Stimulated activated CD4-positive, alpha-beta T cell treated with anti-CD3 and anti-CD28 coated beads, Interleukin-15, amount 100 ng/mL, for 1 hour (primary cell): ENCODE measurements at places on chromosomes 4 and X.

GRCh38 chr4:158652920-158653319 lies 18.8 kb downstream of the C4orf46 start:
- DNase-seq = no peak

- DNase-seq = no peak
Measured at GRCh38 chr4:89949782-89950387, 55.2 kb downstream of the MMRN1 start.

DNA sequence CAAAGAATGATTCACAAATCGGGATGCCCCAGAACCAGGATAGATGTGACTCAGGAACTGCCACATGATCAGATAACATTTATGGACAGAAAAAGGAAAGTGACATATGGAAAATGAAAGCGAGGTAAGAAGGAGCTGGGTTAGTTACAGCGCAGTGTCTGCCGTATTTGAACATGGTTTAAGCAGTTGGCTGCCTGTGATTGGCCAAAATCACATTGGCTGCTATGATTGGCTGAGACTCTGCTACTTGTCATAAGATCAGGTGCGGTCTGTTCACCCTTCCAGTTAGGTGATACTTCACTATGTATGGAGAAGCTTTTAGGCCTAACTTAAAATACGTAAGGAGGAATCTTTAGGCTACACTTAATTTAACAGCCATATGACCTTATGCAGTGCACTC lies 322.7 kb upstream of the HAND2 start:
- DNase-seq = no peak

- no peak for DNase-seq
Measured at GRCh38 chr4:77229433-77229832, 72.4 kb downstream of the CCNG2 start.

GRCh38 chr4:76339364-76339763 lies 32.8 kb downstream of the STBD1 start:
- no peak for DNase-seq

GRCh38 chr4:84912741-84913140 lies 53.7 kb downstream of the WDFY3 start:
- no peak for DNase-seq

DNA sequence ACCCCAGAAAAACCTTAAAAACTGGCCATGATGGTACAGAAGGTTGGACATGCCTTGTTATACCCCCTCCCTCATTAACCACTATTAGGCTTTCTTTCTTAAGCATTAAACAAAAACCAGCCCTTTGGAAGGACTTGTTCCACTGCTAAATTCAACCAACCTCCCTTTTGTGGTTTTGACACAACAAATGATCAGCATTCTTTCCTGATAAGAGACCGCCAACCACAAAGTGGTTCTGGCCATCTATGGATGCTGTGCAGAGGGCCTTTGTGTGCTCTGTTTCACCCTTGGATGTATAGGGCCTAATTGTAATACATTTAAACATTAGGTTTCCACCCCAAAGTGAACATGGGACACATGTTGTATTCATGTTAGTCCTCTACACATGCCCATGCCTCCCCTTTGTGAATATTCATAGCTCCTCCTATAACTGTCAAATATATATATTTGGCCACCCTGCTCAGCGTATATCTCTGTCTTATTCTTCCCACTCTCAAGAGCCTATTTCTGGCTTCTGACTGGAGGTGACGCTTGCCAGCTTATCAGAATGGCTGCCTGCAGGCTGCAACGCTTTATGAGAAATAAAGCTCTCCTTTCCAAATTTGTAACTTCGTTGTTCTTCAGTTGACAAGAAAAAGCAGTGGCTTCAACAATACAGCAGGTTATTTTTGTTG lies 126.6 kb downstream of the NPNT start:
- no peak for DNase-seq

DNA sequence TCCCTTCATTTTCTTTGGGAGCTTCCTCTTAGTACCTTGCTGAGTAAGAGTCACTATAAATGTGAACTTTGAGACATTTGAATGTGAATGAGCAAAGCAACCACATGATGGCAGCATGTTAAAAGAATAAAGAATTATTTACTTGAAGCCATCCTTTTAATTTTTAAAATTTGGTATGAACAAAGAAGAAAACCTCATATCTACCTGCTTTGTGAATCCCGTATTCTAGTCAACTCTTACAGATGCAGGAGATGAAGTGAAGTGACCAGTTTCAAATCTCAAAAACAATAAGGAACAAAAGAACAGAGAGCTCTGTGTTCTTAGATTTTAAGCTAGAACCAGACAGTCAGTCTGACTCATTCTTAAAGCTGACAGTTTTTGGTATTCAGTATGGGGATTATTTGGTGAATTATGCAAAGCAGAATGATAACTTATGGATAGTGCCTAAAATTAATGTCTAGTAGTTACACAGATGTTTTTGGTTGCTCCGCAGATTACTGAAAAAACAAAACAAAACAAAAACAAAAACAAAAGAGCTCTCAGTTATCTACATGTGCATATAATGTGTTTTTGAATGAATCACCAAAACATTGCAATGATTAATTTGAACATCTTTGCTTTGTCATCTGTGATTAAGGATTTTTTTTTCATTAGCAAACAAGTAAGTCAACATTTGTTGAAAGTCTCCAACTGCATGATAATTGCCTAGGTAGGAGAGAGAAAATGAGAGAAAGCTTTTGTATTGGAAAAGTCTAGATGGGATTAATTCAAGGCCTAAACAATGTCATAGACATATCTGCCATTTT lies 48.2 kb upstream of the H2AZ1 start:
- no peak for DNase-seq

GRCh38 chrX:116409219-116409618 lies 27.2 kb upstream of the SLC6A14 start:
- DNase-seq = no peak

DNA sequence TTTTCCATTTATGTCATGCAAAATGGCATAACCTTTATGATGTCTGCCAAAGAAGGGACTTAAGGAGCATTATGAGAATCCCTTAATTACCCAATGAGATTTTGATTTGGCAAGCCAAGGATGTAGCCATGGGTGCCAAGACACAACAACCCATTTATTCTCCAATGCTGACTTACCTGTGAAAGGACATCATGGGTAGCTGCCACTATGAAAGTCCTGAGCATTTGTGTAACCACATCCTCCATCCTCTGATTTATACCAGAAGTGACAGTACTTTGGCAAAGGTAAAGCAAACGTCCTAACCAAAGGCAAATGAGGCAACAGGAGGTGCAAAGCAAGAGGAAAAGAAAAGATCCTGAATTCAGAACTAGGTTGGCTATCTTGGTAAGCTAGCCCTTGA lies 87.3 kb upstream of the EMCN start:
- no peak for DNase-seq

- DNase-seq = no peak
Measured at GRCh38 chr4:168761066-168761465, 249.0 kb downstream of the CBR4 start.

DNA sequence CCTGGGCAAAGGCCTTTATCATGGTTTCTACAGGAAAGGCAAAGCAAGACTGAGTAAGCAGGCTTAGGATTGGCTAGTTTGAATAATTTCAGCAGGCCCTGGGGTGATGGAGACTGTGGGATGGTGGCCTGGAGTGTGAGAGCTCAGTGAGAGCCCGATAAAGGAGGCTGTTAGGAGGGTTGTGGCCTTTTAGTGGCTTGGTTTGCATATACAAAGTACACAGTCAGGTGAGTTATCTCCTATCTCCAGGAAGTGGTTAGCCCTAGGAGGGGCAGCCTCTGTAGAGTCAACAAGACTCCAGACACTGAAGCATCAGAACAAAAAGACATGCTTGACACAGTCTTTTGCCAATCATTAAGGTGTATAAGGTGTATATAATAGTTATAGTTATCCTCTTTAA lies 157.2 kb downstream of the CFAP299 start:
- peak; percentile 28 for DNase-seq

DNA sequence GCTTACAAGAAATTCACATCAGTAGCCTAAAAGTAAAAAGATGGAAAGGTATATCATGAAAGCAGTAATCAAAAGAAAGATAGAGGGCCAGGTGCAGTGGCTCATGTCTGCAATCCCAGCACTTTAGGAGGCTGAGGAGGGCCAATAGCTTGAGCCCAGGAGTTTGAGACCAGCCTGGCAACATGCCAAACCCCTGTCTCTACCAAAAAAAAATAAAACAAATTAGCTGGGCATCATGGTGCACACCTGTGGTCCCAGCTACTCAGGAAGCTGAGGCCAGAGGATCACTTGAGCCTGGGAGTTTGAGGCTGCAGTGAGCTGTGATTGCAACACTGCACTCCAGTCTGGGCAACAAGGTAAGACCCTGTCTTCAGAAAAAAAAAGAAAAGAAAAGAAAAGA lies 55.5 kb downstream of the GSPT2 start:
- DNase-seq = no peak

DNA sequence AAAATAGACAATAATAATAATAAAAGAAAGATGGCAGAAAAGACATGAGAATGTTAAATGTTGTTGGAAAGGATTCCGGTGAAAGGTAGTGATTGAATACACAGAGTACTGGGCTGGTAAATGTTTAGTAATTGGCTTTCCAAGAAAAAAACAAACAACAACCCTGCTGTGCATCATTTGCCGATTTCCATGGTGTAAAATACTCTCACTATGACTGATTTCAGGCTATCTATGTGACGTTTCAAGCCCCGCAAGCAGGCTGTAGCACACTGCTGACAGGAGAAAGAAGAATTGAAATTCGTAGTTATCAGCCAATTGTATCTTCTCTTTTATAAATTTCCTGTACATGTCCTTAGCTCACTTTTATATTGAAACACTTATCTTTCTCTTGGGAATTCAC lies 13.6 kb upstream of the SEPTIN6 start:
- no peak for DNase-seq

GRCh38 chr4:185383451-185383850 lies 12.3 kb downstream of the LRP2BP start:
- no peak for DNase-seq

GRCh38 chr4:184536881-184537248 lies 62.5 kb upstream of the IRF2 start:
- no peak for DNase-seq

- DNase-seq = no peak
Measured at GRCh38 chr4:120520761-120521160, 401.8 kb downstream of the PRDM5 start.

DNA sequence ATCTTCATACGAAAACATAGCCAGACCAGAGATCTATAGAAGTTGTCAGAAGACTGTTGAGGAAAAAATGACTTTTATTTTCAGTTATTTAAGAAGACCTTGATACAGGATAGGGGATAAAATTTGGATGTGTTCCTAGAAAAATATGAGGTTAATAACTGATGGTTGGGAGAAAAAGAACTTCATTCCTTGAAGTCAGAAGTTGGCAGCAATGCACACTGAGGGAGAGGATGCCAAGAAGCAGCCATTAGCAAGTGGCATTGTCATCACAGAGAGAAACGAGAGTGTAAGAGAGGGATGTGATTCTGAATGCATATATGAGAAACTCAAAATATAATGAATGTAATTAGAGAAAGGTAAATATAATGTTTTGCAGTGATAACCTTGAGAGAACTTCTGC lies 382.1 kb upstream of the EPHA5 start:
- DNase-seq = no peak

DNA sequence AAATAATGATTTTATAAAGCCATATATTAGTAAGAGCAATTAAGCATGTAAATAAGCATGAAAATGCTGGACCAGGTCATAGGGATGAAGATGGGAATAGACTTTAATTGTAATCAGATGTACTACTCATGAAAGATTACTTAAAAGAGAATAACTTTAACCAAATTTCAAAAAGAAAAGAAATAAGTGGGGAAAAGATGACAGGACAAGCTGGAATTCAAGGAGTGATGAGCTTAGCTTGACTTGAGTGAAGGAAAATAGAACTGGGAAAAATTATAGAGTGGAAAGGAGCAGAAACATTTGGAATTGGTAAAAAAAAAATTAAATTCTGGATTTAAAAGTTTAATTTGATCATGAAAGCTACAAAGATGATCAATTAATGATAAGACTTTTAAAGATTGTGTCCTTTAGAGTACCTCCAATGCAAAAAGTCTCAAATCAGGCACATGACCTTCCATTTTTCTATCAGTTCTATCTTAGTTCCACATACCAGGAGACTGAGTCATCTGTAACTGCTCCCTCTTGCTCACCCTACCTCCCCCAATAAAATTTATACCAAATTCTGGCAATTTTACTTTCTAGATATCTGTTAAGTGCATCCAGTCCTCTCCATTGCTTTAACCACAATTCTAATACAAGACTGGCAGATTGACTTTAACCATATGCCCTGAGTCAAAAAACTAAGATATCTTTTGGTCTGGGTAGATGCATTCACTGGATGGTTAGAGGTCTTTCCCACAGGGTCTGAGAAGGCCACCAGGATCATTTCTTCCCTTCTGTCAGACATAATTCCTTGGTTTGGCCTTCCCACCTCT lies 56.4 kb upstream of the SLIT2 start:
- DNase-seq = no peak

- DNase-seq = no peak
Measured at GRCh38 chr4:102535398-102536082, 34.4 kb downstream of the NFKB1 start.

DNA sequence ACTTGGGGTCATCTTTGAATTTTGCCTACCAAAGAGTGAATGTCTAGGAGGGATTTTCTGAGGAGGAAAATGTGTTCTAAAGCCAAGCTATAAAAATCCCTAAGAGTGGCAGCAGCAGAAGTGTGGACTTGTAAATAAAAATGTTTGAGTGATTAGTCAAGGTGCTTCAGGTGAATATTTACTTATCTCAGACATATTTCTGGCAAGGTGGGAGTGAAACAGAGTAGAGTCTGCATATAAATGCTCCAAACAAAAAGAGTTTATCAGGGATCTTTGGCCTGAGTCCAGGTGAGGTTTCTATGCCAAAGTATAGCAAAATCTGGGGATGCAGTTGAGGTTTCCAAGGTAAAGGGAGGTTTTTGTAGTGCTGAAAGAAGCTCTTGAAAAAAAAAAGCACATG lies 19.7 kb downstream of the CYSLTR1 start:
- no peak for DNase-seq

- no peak for DNase-seq
Measured at GRCh38 chr4:26978387-26979053, 117.9 kb downstream of the STIM2 start.

GRCh38 chr4:22762548-22762947 lies 69.8 kb downstream of the GBA3 start:
- DNase-seq = no peak

DNA sequence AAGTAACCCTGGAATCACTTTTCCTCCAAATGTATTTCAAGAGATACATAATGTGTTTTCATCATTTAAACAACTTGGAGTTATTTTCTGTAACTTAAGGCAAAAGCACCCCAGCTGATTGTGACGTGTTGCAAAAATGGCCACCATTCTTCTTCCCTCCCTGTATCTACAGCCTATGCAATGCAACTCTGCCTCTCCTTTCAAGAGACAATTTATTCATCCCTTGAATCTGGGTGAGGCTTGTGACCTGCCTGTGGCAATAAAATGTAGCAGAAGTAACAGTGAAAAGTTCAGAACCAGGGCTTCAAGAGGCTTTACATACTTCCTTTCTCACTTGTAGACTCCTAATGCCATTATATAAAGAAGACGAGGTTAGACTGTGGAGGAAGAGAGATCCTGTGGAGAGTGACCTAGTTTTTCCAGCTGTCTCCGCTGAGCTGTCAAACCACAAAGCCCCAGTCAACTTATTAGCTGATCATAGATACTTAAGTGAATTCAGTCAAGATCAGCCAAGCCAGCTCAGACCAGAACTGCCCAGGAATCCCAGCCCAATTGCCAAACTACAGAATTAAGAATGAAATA lies 81.0 kb upstream of the KLF3 start:
- DNase-seq = no peak
